ENCODE measurements at places on chromosomes 4 and X.

- no peak for DNase-seq
Measured at GRCh38 chr4:125353131-125353530, 38.4 kb downstream of the FAT4 start.

DNA sequence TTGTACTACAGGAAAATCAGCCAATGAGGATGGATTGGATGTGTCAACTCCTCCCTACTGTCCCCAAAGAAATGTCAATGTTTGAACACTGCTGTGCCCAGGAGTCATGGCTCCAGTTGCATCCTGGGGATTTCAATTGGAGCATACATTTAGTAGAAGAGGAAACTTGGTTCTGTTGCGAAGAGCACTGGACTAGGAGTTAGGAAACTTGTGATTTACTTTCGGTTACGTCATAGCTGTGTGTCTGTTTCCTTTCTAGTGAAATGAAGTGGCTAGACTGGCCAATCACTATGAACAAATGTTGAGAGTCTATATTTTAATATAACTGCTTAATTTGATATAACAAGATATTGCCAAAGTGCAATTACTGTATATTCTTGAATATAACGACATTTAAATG lies 35.2 kb downstream of the ARL9 start:
- peak; percentile 64 for DNase-seq

DNA sequence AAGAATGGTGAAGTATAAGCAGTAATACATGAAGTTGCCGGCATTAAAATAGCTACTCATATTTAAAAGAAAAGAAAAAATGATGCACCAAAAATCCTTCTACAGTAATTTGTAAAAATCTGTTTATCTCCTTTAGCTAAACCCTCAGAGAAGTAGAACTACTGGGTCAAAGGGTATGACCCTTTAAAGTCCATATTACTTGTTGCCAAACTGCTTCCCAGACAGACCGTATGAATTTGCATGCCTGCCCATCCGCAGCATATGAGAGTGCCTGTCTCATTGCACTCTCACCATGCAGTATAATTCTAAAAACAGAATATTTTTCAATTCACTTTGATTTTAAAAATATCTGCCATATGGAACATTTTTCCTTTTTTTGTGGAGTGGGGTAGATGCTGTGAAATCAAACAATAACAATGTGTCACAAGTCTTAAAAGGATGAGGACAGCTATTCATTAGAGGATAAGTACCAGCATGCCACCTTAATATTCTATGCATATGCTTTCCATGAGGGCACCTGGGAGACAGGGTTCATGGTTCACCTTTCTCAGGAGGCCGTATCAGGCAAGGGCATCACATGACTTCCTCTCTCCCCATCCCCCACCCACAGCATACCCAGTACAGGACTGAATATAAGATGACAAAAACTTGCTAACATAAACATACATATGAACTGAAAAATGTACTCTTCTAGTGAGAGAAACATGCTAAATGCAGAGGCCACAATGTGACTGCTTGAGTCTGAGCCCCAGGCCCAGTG lies 17.8 kb downstream of the ZDHHC9 start:
- no peak for DNase-seq

GRCh38 chr4:32931475-32931874 lies 2211.3 kb downstream of the PCDH7 start:
- DNase-seq, result no peak

DNA sequence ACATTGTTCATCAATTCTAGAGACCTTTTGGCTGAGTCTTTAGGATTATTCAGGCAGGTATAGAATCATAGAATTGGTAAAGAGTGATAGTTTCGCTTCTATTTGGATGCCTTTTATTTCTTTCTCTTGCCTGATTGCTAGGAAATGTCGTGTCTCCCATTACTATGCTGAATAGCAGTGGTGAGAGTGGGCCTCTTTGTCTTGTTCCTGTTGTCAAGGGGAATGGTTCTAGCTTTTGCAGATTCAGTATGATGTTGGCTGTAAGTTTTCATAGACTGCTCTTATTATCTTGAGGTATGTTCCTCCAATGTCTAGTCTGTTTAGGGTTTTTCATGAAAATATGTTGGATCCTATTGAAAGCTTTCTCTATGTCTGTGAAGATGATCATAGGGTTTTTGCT lies 200.2 kb upstream of the PABPC4L start:
- DNase-seq, result no peak

DNA sequence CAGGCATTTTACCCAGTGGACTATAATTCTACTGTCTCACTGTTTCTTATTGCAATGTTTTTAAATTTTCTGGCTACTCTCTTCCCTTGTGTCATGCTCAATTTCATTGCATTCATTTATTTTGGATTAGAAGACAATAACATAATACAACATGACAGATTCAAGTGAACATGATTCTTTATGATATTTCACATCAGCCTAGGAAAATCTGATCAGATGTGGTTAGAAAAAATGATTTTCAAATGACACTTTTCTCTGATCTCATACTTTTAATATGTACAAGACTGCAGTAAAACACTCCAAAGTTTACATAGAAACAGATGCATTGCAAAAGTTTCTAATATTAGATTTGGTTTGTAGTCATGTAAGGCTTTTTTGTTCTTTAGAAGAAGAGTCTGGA lies 586.0 kb downstream of the ACTRT1 start:
- DNase-seq, result no peak

Measured in inflammatory macrophage treated with lipopolysaccharide for 4 hours (primary cell).